ENCODE measurements at places on chromosomes 16 and 17.

- no peaks in the 10 kb centered on the region for H3K36me3 ChIP-seq
- no peak for DNase-seq
- H3K27ac ChIP-seq: no peak overlapping the region
- H3K4me3 ChIP-seq: no peak overlapping the region
Observed at GRCh38 chr17:32861981-32862380, 14.9 kb downstream of the MYO1D start.

GRCh38 chr17:43860077-43860725, 13.2 kb downstream of the CD300LG start:
- no peaks in the 10 kb centered on the region for H3K36me3 ChIP-seq
- no peak overlapping the region for H3K27ac ChIP-seq
- no peak overlapping the region for H3K4me3 ChIP-seq
- no peaks in the 10 kb centered on the region for H3K27me3 ChIP-seq
- DNase-seq: no peak
- no peaks in the 10 kb centered on the region for H3K4me1 ChIP-seq

GRCh38 chr17:59335685-59336084, 4.2 kb downstream of the YPEL2 start:
- H3K4me1 ChIP-seq: peaks cover 4% of the 10 kb centered on the region
- no peak overlapping the region for H3K27ac ChIP-seq
- DNase-seq: no peak

DNA sequence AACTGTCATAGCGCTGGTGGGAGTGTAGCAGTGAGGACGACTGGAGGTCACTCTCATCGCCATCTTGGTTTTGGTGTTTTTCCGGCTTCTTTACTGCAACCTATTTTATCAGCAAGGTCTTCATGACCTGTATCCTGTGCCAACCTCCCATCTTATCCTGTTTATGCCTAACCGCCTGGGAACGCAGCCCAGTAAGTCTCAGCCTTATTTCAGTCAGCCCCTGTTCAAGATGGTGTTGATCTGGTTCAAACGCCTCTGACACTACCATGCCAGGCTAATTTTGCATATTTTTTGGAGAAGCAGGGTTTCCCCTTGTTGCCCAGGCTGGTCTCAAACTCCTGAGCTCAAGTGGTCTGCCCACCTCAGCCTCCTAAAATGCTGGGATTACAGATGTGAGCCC, 179.8 kb upstream of the HSBP1 start:
- no peaks in the 10 kb centered on the region for H3K27me3 ChIP-seq

- H3K4me1 ChIP-seq: no peaks in the 10 kb centered on the region
- peaks cover 3% of the 10 kb centered on the region for H3K27me3 ChIP-seq
- no peak overlapping the region for H3K4me3 ChIP-seq
- no peak for DNase-seq
- no peaks in the 10 kb centered on the region for H3K36me3 ChIP-seq
- H3K27ac ChIP-seq: no peak overlapping the region
Observed at GRCh38 chr17:34434052-34434451, 71.0 kb upstream of the CCL1 start.

- H3K36me3 ChIP-seq: no peaks in the 10 kb centered on the region
- DNase-seq: no peak
- H3K27ac ChIP-seq: no peak overlapping the region
- H3K4me3 ChIP-seq: no peak overlapping the region
- no peaks in the 10 kb centered on the region for H3K27me3 ChIP-seq
Observed at GRCh38 chr17:35235917-35236316, 7.0 kb upstream of the SLFN5 start.

- peak; percentile 45 for DNase-seq
- no peak overlapping the region for H3K4me3 ChIP-seq
- H3K27ac ChIP-seq: no peak overlapping the region
Observed at GRCh38 chr17:14756479-14756878, 455.6 kb downstream of the HS3ST3B1 start.

DNA sequence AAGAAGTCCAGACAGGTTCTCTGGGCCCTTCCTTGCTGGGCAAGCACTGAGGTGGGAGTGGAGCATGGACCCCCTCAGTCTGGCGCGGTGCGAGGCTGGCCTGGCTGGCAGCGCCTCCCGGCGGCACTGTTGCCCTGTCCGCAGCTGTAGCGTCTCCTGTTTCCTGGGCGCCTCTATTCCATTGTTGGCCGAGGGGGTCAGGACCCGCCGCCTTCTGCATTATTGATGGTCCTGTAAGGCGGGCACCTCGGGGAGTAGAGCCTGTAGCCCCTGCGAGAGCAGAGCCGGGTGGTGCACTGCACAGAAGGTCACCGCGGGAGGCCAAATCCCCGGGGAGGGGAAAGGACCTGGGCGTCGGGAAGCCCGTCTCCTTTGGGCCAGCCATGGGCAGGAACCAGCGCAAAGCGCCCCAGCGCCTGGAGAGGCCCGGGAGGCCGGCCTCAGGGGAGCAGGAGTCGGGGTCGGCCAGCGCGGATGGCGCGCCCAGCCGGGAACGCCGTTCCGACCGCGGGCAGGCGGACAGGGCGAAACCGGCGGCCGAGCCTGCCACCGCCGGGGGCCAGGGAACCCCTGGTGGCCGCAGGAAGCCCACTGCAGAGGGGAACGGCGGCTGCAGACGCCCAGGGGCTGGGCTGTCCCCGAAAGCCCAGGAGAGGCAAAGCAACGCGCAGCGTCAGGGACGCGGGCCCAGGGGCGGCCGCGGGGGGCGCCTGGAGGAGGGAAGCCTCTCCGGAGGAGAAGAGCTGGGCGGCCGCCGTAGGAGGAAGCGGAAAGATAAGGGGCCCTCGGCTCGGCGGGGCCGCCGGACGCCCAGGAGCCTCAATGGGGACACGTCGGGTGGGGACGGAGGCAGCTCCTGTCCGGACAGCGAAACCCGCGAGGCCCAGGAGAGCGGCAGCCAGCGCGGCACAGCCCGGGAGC, at the start of gene MYO15B:
TSS of gene MYO15B (plus strand) at position 126 of the 921 bp plus-strand sequence. CDS start at position 384, 258 bp downstream.
- peak; percentile 91 for DNase-seq
- peak within 1 kb of the TSS; percentile 94 for H3K27ac ChIP-seq
- H3K36me3 ChIP-seq: no peaks in the 10 kb centered on the region
- H3K4me1 ChIP-seq: peaks cover 9% of the 10 kb centered on the region
- H3K27me3 ChIP-seq: no peaks in the 10 kb centered on the region
- peak within 1 kb of the TSS; percentile 60 for H3K4me3 ChIP-seq

- H3K27ac ChIP-seq: no peak overlapping the region
- no peak for DNase-seq
- no peaks in the 10 kb centered on the region for H3K27me3 ChIP-seq
- peaks cover 9% of the 10 kb centered on the region for H3K36me3 ChIP-seq
- peaks cover 18% of the 10 kb centered on the region for H3K4me1 ChIP-seq
- no peak overlapping the region for H3K4me3 ChIP-seq
Observed at GRCh38 chr17:78390241-78391050, 12.0 kb downstream of the PGS1 start.

- H3K36me3 ChIP-seq: no peaks in the 10 kb centered on the region
- H3K27ac ChIP-seq: no peak overlapping the region
- peak; percentile 30 for DNase-seq
- no peaks in the 10 kb centered on the region for H3K4me1 ChIP-seq
- H3K27me3 ChIP-seq: no peaks in the 10 kb centered on the region
Observed at GRCh38 chr17:49450735-49451134, 36.1 kb upstream of the PHB1 start.

GRCh38 chr16:50299508-50300105, 33.3 kb downstream of the ADCY7 start:
- H3K4me1 ChIP-seq: no peaks in the 10 kb centered on the region
- no peak overlapping the region for H3K27ac ChIP-seq
- no peak for DNase-seq
- no peaks in the 10 kb centered on the region for H3K27me3 ChIP-seq

DNA sequence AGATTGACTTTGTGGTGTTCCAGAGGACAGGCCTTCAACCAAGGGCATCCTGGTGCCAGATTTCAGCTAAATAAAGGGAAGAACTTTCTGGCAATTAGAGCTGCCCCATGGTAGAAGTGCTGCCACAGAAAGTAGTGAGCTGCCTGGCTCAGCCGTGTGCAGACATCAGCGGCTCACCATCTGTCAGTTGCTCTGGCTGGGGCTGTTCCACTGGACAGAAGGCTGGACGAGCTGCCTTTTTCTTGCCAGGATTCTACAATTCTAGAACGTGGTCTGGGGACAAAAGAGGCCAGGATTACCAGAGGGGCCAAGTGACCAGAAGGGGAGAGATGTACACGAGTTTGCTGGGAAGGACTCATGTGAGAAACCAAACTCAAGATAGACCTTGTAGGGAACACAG, 107.0 kb upstream of the RPL38 start:
- no peak overlapping the region for H3K4me3 ChIP-seq
- H3K27ac ChIP-seq: no peak overlapping the region
- no peaks in the 10 kb centered on the region for H3K4me1 ChIP-seq
- DNase-seq: no peak
- peaks cover 2% of the 10 kb centered on the region for H3K27me3 ChIP-seq
- no peaks in the 10 kb centered on the region for H3K36me3 ChIP-seq

- H3K4me3 ChIP-seq: no peak overlapping the region
- peaks cover 4% of the 10 kb centered on the region for H3K36me3 ChIP-seq
- H3K27ac ChIP-seq: no peak overlapping the region
- H3K27me3 ChIP-seq: no peaks in the 10 kb centered on the region
Observed at GRCh38 chr17:32021615-32021955, 14.4 kb downstream of the LRRC37B start.

DNA sequence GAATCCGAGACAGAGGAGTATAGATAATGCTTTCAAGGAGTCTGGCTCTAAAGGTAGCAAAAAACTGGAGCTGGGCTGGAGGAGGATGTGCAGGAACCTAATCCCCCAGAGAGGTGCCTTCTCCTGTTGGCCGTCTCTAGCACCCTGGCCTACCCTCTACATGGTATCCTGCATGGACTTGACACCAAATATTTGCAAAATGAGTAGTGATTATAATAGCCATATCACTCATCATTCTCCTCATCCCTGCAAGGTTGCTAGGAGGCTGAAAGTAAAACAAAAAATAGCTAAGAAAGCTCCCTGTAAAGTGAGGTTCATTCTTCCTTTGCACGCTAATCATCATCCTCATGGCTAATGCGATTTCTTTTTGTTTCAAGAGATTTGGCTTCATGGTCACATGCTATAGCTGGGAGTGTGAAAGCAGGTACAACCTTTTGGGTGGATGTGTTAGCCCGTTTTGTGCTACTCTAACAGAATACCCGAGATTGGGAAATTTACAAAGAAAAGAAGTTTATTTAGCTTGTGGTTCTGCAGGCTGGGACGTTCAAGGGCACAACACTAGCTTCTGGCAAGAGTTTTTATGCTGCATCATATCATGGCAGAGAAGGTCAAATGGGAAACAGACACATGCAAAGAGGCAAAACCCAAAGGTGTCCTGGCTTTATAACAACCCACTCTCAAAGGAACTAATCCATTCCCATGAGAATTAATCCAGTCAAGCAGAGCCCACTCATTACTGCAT, 27.1 kb upstream of the CIITA start:
- no peak for DNase-seq
- no peaks in the 10 kb centered on the region for H3K27me3 ChIP-seq
- no peaks in the 10 kb centered on the region for H3K4me1 ChIP-seq
- H3K4me3 ChIP-seq: no peak overlapping the region
- no peaks in the 10 kb centered on the region for H3K36me3 ChIP-seq
- no peak overlapping the region for H3K27ac ChIP-seq

- H3K36me3 ChIP-seq: peaks cover 5% of the 10 kb centered on the region
- H3K27ac ChIP-seq: no peak overlapping the region
- no peak for DNase-seq
- H3K4me3 ChIP-seq: no peak overlapping the region
- peaks cover 8% of the 10 kb centered on the region for H3K4me1 ChIP-seq
Observed at GRCh38 chr17:81234940-81235821, 3.7 kb downstream of the TEPSIN start.

DNA sequence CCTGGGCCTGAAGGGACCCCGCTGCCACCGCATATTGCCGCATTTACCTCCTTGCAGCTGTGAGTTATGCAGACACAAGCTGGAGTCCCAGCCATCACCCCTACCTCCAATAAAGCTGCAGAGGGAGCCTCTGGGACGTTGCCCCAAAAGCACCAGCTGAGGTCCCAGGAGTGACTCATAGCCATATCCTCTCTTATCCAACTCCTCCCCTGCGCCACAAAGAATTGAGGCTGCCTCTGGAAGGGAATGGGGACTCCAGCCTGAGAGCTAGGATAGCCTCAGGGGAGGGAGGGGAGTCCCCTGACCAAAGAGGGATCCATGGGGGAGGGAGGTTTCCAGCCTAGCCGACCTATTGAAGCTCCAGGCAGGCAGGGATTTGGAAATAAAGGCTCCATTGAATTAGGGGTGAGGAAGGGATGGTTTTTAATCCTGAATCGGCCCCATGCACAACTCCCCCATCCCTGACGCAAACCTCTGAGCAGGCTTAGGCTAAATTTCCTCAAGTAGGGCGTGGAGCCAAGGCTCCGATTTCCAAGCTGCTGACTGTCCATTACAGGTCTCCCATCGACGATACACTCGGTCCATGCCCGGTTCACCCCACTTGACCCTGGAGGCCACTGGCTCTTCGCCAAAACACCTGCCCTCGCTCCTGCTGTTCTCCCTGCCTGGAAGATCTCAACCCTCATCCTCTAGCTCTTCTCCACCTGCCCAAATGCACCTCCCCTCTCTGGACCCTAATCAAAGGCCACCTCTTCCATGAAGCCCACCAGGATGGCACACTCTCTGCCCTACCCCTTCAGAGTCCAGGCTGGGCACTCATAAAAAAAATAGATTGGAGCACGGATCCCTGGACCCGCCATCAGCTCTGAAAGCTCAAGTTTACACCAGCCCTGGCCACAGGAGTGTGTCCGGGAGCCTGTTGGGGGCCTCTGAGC, 27.5 kb downstream of the PIMREG start:
- DNase-seq: no peak
- no peaks in the 10 kb centered on the region for H3K27me3 ChIP-seq
- H3K4me1 ChIP-seq: no peaks in the 10 kb centered on the region
- H3K4me3 ChIP-seq: no peak overlapping the region
- no peaks in the 10 kb centered on the region for H3K36me3 ChIP-seq

GRCh38 chr16:19505600-19506303, 16.1 kb downstream of the GDE1 start:
- H3K4me3 ChIP-seq: no peak overlapping the region
- no peak for DNase-seq

DNA sequence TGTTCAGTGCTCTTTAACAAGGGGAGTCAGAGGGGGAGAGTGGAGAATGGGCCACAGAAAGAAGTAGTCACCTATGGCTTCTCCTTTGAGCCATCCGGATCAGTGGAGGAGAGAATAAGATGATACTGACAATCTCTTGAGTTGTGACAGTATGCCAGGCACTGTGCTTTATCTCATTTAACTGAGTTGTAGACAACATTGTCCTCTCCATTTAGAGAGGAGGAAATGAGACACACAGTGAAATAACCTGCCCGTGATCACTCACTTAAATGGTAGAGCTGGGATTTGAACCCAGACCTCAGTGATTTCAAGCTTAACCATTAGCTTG, 17.8 kb upstream of the EEF2K start:
- peaks cover 26% of the 10 kb centered on the region for H3K4me1 ChIP-seq
- no peak overlapping the region for H3K27ac ChIP-seq
- H3K4me3 ChIP-seq: no peak overlapping the region
- H3K27me3 ChIP-seq: no peaks in the 10 kb centered on the region

GRCh38 chr17:4710693-4711634, 532 bp downstream of the ARRB2 start:
- peak overlapping the region; percentile 43 for H3K27ac ChIP-seq
- peaks cover 17% of the 10 kb centered on the region for H3K4me1 ChIP-seq
- no peaks in the 10 kb centered on the region for H3K36me3 ChIP-seq
- no peaks in the 10 kb centered on the region for H3K27me3 ChIP-seq

Measured in kidney (tissue), 22 donors.